Stimulated activated CD4-positive, alpha-beta T cell treated with anti-CD3 and anti-CD28 coated beads, Interleukin-1b, Interleukin-23, amount 100 ng/mL, for 4 hours (primary cell): ENCODE measurements at places on chromosomes 2 and 18.

DNA sequence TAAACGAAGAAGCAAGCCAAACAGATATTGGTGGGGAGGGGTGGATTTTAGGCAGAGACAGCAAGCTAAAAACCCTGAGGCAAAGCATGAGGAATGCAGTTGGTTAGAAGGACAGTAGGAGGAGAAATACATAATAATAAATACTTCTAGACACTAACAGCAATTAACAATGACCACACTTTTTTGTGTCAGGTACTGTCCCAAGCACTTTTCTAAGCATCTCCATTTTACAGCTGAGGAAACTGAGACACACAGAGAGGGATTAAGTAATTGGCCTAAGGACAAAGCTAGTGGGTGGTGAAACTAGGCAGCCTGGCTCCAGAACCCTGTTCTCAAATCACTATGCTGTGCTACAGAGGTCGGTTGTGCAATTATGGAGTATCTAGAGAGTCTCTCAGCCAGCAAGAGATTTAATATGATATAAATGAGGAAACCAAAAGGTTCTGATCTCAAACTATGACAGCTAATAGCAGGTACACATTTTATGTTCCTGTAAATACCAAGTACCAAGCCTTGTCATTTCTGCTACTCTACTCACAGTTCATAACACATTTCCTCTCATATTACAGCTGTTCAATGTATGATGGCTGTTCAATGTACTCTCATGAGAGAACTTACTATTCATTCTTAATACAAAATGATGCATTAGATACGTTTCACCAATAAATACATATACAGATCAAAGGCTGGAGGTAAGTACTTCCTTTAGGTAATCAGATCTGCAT is 5.3 kb downstream of the MAP4K3 start:
- no peak for DNase-seq

- DNase-seq = no peak
Observed at GRCh38 chr18:46750626-46751025, 6.2 kb downstream of the ST8SIA5 start.

DNA sequence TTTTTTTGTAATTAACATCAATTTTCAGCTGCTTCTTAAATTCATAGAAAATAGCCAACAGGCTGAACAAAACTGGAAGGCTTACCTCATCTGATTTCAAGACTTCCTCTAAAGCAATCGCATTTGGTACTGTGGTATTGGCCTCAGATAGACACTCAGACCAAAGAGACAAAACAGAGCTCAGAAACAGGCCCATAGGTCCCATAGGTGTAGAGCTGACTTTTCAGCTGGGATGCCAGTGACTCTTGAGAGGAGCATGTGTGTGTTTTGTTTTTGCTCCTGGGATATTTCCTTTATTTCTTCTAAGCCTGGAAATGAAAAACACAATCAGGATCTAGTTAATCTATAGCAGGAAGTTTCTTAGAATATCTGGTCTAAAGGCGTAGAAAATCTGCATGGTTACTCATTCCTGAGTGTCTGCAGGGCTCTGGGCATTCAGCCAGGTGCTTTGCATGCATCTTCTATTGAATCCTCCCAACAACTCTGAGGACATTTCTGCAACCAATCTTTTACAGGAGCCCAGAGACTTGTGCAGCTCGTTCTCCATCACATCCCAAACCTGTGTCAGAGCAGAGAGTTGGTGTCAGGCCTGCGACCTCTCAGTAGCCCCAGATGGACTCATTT is 190.8 kb downstream of the RTP5 start:
- DNase-seq = no peak

GRCh38 chr2:141142025-141142424 is 988.8 kb downstream of the LRP1B start:
- no peak for DNase-seq

DNA sequence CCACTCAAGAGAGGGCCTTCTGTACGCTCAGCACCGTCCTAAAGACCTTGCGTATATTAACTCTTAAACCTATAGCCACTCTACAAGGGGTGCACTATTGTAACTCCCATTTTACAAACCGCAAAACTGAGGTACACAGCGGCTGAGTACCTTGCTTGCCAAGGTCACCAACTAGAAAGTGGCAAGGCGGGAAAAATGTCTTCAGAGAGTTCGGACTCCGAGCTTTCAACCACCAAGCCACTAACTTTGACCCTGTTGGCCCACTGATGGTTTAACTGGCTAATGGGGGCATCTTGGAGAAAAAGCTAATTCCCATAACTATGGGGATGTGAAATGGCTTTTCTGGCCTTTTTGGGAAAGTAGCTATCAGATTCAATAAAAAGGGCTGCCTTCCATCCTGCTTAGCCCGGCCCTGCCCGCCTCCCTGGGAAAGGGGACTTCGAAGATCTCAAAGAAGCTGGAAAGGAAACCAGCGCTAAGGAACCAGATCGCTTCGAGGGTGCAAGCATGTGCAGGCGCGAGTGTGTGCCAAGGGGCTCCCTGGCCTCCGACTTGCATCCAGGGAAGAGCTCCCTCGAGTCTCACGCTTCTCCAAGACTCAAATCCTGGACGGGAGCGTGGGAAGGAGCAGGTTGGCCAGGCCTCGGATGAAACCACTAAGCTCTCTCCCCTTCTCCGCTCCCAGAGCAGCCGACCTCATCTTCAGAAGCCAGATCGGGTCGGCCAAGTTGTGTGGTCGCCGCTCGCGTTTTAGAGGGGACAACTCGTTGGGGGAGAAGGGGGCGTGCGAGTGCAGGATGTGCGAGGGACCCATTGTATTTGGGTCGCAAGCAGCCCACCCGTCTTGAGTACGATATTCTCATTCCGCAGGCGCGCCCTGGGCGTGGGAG is 2.2 kb upstream of the SP5 start:
- no peak for DNase-seq

GRCh38 chr2:221844212-221845020 is 272.3 kb upstream of the EPHA4 start:
- no peak for DNase-seq

DNA sequence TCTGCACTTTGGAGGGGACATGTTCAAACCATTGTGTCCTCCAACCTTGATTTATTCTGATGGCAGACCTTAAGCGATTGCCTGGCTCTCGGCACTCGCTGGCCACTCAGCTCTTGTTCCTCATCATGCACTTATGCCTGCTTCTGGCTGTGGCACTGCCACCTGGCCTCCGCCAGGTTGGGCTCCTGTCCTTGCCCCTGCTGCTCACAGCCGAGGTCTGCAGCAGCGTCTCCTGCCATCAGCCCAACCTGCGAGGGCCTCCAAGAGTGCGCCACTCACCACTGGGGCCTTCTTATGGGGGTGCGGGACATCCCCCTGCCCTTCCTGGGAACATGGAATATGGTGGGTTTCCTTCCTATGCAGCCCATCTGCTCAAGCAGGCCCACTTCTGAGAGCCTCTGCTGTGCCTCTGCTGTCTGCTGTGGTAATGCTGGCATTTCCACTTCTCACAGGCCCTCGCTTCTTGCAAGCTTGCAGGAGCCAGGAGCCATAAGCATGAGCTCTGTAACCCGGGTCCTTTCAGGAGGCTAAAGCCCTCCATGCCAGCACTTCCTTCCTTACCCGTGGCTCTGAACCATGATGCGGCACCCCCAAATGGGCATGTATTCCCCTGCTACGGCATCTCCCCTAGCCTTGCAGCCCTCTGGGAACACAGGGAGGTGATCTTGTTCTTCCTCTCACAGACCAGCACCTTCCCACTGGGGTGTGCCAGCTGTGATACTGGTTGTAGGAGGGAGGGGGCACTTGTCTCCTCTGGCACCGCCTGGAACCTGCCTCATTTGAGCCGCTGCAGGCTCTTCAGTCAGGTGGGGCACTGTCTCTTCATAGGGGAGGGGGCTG is 58.6 kb upstream of the HS6ST1 start:
- no peak for DNase-seq

DNA sequence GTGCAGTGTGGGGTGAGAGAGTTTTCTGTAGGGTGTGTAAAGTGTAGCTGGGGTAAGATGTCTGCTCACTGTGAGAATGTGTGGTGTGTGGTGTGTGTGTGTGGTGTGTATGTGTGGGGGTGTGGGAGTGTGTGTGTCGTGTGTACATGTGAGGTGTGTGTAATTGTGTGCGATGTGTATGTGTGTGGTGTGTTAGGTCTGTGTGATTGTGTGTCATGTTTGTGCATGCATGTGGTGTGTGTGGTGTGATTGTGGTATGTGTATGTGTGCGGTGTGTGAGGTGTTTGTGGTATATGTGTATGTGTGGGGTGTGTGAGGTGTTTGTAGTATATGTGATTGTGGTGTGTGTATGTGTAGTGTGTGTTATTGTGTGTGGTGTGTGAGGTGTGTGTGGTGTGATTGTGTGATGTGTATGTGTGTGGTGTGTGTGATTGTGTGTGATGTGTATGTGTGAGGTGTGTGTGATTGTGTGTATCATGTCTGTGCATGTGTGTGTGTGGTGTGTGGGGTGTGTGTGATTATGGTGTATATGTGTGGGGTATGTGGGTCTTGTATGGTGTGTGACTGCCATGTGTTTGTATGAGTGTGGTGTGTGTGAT is 241.7 kb upstream of the HDAC4 start:
- DNase-seq = no peak

DNA sequence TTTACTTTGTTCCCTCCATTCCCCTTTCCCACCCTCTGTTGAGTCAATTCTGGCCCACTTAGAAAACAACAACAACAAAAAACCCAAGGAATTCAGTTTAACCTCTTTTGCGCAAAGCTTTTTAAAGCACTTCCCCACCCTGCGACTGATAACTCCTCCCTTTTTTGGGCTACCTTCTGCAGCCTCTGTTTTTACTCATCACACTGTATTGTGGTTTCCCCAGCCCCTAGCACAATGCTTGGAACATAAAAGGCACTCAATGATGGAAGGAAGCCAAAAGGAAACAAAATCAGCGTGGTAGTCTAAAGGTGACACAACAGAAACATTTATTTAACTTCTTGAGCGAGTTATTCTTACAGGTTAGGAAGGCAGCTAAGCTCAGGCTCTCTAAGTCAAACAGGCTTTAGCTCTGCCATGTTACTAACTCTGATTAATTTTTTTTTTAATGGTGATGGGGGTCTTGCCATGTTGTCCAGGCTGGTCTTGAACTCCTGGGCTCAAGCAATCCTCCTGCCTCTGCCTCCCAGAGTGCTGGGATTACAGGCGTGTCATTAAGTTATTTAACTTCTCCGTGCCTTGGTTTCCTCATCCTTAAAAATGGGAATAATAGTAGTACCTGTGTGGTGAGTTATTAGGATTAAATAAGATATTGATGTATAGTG is 1.3 kb downstream of the CEP68 start:
- peak; percentile 54 for DNase-seq

- no peak for DNase-seq
Observed at GRCh38 chr2:169393068-169393590, 30.8 kb upstream of the LRP2 start.

- no peak for DNase-seq
Observed at GRCh38 chr2:6750411-6751158, 115.1 kb downstream of the CMPK2 start.

GRCh38 chr2:20126469-20126868 is 75.0 kb upstream of the LAPTM4A start:
- no peak for DNase-seq

- no peak for DNase-seq
Observed at GRCh38 chr2:46854260-46854659, 61.3 kb downstream of the MCFD2 start.

- no peak for DNase-seq
Observed at GRCh38 chr18:32730068-32730467, 42.8 kb downstream of the KLHL14 start.

DNA sequence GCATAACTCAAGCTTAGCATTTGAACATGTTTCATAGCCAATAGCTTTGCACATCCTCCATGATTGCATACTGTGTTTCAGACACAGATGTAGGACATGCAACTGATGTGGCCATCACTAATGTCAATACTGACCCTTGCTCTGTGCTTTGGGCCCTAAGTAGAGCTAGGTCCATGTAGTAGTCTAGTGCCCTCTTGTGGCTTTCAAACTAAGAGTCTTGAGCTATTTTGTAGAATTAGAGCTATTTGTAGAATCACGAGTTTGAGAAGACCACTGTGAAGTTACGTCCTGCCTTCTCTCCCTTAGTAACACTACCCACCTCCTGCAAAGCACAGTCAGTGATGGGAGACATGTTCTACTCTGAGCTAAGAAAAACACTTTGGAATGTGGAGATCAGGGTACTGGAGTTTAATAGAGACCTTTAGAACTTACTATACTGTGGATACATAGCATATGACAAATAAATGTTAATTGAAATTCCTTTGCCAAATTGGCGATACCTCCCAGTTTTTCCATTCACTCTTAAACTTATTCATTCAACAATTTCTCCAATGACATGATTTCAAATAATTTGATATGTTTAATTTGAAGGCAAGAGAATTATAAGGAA is 306.5 kb upstream of the TNP1 start:
- DNase-seq = no peak

- peak; percentile 37 for DNase-seq
Observed at GRCh38 chr2:61177727-61178549, 15.9 kb downstream of the C2orf74 start.
